Astrocyte of the cerebellum (primary cell): ENCODE measurements at places on chromosomes 3 and 15.

DNA sequence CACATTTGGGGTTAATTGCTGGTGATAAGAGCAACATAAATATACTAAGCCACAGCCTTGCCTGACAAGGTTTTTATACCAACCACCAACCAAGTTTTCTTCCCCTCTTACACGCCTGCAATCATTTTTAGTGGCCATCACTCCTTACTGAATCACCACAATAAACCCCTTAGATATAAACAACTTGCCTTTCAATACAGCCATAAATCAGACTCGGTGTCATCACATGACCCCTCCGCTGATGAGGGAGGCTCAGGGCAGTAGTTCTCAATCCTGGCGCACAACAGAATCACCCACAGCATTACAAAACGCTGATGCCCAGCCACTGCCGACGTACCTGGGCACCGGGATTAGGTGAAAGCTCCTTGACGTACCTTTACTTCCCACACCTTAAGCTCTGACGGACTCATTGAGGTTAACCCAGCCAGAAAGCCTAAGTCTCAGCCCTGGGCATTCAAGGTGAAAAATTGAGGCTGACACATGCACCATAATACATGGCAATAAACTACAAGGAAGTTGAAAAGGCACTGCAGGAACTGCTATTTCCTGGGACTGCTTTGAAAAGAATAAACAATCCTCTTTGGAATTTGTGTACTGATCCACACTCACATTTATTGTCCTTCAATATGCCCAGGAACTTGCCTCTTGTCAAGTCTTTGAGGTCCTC, 17.1 kb downstream of the ADCY5 start:
- DNase-seq, result no peak

DNA sequence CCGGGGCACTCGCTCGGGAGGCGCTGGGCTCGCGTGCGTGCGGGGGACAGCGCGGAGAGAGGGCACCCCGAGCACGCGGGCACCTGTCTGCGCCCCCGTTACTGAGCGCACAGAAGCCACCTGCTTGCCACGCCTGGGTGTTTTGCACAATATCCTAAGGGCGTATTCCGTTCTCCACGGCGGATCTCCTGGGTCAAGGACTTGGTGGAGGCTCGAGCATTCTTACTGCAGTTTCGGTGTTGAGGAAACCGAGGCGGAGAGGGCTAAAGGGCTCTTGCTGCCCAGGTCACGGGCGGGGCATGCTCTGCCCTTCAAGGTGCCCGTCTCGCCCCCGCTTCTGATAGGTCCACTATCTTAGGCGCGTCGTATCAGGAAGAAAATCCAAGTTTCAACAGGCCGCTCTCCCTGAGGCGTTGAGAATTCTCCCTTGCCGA, 526 bp downstream of the GPD1L start:
- DNase-seq, result no peak

DNA sequence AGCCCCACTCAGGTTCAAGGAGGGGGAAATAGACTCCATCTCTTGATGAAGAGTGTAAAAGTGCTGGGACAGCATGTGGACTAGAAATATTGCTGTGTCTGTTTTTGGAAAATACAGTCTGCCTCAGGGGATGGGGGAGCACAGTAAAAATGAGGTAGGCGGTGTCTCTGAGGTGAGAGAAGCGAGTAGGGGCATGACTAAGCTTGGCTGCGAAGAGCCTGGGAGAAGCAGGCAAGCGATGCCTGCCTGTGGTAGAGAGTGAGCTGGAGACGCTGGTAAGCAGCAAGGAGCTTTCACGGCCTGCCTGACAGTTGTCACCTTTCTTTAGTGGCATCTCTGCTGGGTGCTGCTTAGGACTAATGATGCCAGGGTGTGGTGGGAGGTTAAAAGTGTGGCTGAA, 49.0 kb upstream of the DCLK3 start:
- no peak for DNase-seq

- no peak for DNase-seq
Observed at GRCh38 chr15:48842501-48842900, 31.6 kb upstream of the CEP152 start.

DNA sequence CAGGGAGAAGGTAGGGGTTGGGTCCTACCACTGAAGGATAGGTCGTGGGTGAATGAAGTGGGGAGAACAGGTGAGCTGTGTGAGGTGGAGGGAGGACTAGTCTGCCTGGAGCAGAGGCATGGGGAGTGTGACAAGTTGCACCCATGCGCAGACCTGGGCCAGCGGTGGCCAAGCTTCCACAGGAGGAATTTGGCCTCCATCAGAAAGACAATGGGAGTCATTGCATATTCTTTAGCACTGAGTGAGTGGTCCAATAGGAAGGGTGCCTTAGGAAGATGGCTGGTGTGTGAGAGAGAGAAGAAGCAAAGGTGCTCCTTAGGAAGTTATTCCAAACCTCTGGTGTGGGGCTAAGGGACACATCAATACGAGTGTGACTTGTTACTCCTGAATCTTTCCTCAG, 191.1 kb downstream of the KCNAB1 start:
- no peak for DNase-seq

DNA sequence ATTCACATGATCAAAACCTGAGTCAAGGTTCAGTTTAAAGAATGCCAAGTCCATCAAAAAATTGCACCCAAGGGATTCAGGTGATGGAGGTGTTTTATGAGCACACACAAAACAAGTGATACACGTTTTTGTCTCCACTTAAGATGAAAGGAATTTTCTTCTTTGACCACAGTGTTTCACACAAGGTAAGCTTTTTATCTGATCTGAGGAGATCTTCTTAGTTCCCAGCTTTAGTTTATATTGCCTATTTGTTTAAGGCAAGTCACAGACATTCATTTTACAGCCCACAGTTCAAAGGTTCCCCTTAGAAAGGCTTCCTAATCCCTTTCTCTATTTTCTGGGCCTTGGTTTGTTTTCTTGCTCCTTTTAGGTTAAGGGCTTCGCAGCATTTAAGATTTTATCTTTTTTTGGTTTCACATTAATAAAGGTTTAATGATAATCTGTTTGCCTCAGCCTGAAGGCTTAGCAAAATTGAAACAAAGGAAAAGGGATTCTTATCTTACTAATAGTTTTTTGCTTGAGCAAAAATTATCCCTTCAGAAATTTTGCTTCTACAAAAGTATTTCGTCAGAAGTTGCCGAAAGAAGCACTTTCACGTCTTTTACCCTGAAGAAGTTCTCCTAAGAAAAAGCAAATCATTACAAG, 420.5 kb upstream of the NAALADL2 start:
- no peak for DNase-seq

DNA sequence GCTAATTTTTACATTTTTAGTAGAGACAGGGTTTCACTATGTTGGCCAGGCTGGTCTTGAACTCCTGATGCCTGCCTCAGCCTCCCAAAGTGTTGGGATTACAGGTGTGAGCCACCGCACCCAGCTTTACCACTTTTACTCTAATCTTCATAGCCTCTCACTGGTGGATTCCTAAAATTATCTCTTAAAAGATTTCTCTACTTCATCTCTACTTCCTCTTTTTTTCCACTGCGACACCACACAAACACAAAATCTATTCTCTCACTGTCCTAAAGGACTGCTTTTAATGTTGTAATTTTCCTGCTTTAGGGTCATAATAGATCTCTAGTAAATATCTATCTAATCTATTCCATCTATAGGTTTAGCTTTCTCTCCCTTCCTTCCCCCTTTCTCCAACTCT, 34.0 kb upstream of the TBL1XR1 start:
- no peak for DNase-seq
